Activated CD4-positive, alpha-beta T cell treated with anti-CD3 and anti-CD28 coated beads, Interleukin-10, Interleukin-2, amounts not matched to agents 100 ng/mL and 50 ng/mL, durations not matched to agents 16 hours and 8 hours (primary cell): ENCODE measurements at places on chromosomes 13 and 19.

- DNase-seq, result no peak
Observed at GRCh38 chr19:20840371-20840770, 64.3 kb downstream of the ZNF66 start.

DNA sequence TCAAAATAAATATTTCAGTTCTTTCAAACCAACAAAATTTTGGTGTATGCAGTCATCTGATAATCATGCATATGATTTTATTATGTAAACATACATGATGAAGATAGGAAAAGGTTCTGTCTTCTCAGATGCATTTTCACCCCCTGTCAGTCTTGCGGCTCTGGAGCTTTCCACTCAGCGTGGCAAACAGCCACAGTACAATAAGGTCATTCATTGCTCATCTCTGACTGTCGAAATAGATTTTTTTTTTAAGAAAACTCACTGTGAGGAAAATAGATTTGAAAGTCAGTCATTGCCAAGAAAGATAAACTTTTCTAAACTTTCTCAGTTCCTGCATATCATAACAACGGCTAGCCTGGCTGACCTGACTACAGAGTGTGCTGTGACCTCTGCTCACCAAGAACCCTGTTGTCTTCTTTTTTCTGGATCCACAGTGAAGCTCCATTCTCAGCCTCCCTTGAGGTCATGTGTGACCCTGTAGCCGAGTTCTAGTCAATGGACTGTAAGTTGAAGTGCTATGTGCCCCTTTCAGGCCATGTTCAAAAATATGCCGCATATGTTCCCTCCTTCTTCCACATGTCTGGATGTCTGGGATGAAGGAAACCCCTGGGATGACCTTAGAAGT is 519.6 kb downstream of the KLF5 start:
- DNase-seq, result no peak

GRCh38 chr19:37251308-37252229 is 33.6 kb downstream of the ZNF383 start:
- DNase-seq, result peak; percentile 58

DNA sequence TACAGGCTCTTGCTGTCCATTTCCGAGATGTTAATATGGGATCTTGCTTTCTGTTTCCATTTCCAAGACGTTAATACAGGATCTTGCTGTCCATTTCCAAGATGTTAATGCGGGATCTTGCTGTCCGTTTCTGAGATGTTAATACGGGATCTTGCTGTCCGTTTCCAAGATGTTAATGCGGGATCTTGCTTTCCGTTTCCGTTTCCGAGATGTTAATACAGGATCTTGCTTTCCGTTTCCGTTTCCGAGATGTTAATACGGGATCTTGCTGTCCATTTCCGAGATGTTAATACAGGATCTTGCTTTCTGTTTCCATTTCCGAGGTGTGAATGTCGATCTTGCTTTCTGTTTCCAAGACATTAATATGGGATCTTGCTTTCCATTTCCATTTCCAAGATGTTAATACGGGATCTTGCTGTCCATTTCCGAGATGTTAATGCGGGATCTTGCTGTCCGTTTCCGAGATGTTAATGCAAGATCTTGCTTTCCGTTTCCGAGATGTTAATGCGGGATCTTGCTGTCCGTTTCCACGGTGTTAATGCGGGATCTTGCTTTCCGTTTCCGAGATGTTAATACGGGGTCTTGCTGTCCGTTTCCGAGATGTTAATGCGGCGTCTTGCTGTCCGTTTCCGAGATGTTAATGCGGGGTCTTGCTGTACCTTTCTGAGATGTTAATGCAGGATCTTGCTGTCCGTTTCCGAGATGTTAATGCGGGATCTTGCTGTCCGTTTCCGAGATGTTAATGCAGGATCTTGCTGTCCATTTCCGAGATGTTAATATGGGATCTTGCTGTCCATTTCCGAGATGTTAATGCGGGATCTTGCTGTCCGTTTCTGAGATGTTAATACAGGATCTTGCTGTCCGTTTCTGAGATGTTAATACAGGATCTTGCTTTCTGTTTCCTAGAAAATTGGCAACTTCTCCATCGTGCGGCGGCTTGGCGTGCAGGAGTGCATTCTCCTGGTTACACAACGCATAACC is 38.3 kb downstream of the PEX11G start:
- DNase-seq, result no peak

DNA sequence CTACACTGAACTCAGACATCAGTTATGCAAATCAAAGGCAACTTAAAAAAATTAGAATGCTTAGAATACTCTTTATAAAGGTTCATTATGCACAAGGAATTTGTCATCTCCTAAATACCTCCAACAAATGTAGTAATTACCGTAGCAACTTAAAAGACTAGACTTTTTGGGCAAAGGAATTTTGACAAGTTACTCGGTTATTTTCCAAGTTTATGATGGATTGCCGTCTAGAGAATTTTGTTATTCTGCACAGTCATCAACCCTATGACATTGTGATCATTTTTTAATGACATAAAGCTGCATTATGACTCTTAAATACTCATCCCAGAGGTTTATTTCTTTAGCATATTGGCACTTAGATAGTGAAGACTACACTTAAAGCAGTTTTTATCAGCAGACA is 71.9 kb downstream of the TRPC4 start:
- DNase-seq, result no peak

- peak; percentile 41 for DNase-seq
Observed at GRCh38 chr19:24062190-24062589, 24.8 kb upstream of the ZNF254 start.

- peak; percentile 26 for DNase-seq
Observed at GRCh38 chr19:33514885-33515551, 6.6 kb downstream of the PEPD start.

- peak; percentile 80 for DNase-seq
Observed at GRCh38 chr19:48635263-48635965, 1.8 kb downstream of the DBP start.

DNA sequence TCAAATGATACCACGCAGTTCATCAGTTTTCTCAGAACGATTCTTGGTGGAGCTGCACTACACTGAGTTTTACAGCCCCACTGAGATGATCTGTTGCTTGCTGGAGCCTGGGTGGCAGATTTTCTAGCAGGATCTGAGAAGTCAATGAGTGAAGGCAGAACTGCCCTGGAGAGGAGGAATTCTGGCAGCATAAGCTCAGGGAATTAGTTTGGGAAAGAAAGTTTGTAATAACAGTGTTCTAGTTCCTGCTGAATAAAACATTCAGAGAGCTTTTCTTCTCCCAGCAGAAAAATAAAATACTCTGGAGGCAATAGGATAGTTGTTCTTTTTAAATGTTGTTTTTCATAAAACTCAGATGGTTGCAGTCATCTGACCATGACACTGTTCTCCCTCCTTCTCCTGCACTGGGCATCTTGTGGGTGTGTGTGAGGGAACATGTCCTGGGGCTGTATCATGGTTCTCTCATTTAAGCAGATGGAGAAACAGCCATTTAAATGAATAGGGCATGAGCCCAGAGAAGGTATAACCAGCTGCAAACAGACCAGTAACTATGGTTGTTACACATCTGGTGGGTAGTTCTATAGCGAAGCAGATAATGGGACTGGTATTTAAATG is 29.6 kb downstream of the OLFM4 start:
- DNase-seq, result no peak

- DNase-seq, result no peak
Observed at GRCh38 chr13:78100486-78100885, 181.9 kb upstream of the EDNRB start.

DNA sequence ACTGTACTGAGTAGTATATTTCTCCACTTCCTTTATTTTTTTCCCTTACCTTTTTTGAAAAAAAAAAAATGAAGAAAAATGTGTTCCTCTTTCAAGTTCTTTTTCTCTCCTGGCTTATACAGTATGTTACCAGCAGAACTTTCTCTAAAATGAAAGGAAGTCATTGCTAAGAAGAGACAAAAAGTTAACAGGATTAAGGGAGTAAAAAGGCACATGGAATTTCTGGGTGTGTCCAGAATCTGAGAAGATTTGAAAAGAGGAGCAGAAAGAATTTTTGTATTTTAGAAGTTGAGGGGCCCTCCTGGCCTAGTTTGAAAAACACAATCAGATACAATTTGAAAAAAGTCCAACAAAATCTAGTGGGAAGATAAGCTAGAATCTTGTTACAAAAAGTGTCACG is 21.0 kb upstream of the TRIM13 start:
- DNase-seq, result no peak

- no peak for DNase-seq
Observed at GRCh38 chr13:47298506-47298905, 401.7 kb upstream of the HTR2A start.

GRCh38 chr19:5592531-5593342 is 25.0 kb upstream of the TINCR start:
- no peak for DNase-seq

- DNase-seq, result peak; percentile 92
Observed at GRCh38 chr19:58575183-58576041, 2.3 kb upstream of the MZF1 start.

DNA sequence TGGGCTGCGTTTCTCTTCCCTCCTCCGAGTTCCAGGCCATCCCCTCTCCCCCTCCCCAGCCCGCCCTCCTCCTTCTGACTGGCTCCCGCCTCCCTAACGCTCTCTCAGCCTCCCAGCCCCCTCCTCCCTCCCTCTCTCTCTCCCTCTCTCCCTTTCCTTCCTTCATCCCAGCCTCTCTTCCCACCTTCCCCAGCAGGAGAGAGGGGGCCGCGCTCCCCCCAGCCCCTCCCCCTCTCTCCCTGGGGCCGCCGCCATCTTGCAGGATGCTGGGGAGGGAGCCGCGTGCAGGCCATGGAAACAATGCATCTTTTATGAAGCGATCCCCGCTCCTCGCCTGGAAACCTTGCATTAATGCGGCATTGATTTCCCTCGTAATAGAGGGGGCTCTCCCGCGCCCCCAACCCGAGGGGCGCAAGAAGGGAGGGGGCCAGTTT is 42.6 kb upstream of the ADGRL1 start:
- DNase-seq, result peak; percentile 7

GRCh38 chr13:25292301-25292700 is 5.0 kb upstream of the MTMR6 start:
- DNase-seq, result no peak

- DNase-seq, result no peak
Observed at GRCh38 chr19:678791-679388, 2.7 kb downstream of the FSTL3 start.

DNA sequence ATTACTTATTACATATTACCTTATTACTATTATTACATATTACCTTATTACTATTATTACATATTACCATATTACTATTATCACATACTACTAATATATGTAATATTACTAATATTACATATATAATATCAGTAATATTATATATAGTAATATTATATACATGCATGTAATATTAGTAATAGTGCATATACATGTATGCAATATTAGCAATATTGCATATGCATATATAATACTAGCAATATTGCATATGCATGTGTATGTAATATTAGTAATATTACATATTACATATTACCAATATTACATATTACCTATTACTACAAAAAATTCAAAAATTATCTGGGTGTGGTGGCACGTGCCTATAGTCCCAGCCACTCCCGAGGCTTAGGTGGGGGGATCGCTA is 22.4 kb downstream of the PDE4A start:
- DNase-seq, result no peak

- no peak for DNase-seq
Observed at GRCh38 chr13:27933580-27934328, 14.0 kb downstream of the PDX1 start.

DNA sequence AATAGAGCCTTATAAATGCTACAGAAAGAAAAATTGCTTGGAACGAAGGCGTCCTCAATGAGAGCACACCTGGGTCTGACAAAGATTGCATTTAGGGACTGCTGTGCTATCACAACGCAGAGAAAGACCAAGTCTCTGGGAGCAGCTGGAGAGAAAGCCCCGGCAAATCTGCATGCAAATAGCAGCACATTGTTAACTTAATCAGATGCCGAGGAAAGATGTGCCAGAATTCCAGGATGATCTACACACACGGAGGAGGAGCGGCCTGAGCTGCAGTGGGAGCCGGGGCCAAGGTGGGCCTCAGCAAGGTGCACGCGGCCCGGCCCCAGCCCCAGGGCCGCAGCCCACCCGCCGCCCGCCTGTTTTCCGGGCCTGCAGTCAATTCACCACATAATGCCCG is 1.4 kb downstream of the ZNF536 start:
- DNase-seq, result no peak

DNA sequence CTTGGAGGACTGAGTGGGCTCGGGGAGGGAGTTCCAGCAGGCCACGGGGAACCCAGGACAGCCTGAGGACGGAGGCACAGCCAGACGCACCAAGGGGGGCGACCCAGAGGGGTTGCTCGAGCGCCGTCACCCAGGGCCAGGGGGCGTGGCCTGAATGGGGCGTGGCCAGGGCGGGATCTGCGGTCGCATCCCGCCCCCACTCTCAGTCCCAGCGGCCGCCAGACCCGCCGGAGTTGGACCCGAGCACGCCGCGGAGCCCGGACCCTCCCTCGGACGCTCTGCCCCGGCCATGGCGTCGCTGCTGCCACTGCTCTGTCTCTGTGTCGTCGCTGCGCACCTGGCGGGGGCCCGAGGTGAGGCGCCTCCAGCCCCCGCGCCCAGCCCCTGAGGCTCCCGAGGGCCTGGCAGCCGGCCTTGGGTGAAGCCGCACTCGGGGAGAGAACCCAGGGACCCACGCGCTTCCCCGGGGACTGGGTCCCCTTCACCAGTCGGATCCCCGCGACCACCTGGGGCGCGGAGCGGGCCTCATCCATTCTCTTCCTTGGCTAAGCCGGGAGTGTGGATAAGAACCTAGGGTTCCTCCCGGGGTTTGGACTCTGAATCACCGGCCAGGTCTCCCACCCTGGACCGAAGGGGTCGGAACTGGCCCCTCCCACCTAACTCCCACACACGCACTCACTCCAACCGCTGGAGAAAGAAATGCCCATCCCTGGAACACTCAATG is at the start of gene CILP2:
CILP2 (plus strand) TSS at position 205 of the 724 bp plus-strand sequence; CDS start at position 290, 85 bp downstream.
- DNase-seq, result peak; percentile 34

- DNase-seq, result no peak
Observed at GRCh38 chr19:32830231-32831014, 39.1 kb downstream of the SLC7A9 start.

GRCh38 chr13:104301171-104301975 is 1235.2 kb upstream of the SLC10A2 start:
- DNase-seq, result no peak

- DNase-seq, result peak; percentile 57
Observed at GRCh38 chr19:10286803-10287737, at the start of gene ICAM4. Gene ICAM4 (plus strand): TSS chr19:10286955. CDS start chr19:10287013, 58 bp downstream.

DNA sequence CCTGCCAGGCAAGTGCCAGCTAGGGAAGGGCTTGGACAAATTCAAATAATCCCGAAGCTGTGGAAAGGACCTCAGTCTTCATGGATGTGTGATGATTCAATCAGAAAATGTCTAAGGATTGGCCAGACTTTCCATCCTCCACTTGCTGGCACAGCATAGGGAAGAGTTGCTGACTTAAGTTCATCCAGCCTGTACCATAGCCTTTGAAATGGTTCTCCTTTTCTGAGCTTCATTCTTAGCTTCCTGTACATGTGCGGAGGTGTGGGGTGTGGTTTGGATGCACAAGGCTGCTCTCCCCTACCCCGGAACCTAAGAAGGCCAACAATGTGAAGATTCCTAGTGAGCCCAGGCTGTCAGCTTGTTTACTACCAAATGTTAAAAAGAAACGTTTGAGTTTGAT is 959 bp upstream of the IGFL3 start:
- no peak for DNase-seq

DNA sequence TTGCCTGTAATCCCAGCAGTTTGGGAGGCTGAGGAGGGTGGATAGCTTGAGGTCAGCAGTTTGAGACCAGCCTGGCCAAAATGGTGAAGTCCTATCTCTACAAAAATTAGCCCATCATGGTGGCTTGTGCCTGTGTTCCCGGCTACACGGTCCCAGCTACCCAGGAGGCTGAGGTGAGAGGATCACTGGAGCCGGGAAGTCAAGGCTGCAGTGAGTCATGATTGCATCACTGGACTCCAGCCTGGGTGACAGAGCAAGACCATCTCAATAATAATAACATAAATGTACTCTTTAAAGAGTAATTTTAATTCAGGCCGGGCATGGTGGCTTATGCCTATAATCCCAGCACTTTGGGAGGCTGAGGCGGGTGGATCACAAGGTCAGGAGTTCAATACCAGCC is 38.7 kb downstream of the SKA3 start:
- no peak for DNase-seq
